Kasumi-1 (cell line): ENCODE measurements at places on chromosomes 12 and 14.

- DNase-seq = no peak
Measured at GRCh38 chr14:102229739-102230092, 75.2 kb downstream of the MOK start.

- no peak for DNase-seq
Measured at GRCh38 chr12:116590561-116590960, 31.4 kb downstream of the MAP1LC3B2 start.

DNA sequence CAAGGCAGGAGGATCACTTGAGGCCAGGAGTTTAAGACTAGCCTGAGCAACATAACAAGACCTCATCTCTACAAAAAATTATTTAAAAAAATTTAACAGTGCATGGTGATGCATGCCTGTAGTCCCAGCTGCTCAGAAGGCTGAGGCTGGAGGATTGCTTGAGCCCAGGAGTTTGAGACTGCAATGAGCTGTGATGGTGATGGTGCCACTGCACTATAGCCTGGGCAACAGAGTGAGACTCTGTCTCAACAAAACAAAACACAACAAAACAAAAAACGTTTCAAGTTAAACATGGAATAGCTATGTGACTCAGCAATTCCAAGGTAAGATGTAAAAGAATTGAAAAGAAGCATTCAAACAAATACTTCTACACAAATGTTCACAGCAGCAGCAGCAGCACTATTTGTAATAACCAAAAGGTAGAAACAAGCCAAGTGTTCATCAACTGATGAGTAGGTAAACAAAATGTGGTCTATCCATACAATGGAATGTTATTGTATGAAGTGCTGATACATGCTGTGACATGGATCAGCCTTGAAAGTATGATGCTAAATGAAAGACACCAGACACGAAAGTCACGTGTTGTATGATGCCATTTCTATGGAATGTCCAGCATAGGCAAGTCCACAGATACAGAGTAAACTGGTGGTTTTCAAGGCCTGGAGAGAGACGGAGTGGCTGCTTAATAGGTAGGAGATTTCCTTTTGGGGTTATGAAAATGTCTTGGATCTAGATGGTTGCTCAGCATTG lies 31.4 kb downstream of the CFAP251 start:
- DNase-seq = no peak

DNA sequence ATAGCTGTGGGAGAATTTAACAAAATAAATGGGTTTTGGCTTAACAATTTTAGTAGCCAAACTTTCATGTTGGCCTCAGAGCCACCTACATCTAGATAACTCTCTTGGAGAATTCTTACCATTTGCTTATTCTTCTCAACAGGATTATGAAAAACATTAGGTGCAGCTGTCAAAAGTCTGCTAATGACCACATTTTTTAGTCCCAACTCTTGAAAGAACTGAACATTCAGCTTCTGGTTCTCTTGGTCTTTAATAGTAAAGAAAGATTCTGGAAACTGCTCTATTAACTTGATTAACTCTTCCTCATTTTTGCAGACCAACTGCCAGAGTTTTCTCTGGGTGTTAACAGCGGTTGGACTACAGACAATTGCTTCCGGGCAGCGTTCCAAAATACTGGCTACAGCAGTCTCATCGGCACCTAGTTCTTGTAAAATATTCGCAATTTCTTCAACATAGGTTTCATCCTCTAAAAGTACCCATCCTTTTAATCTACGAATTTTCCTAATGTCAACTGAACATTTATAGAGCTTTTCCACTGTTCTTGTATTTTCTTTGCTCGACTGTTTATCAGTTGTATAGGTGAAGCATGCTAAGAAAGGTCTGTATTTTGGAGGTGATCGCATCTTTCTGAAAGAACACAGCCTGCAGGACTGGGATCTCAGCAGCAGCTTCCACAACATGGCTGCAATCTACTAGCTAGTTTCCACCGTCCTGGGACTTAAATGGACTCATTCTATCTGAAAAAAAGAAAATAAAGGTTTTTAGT lies 8.7 kb downstream of the MTERF2 start:
- peak; percentile 86 for DNase-seq

GRCh38 chr12:118704527-118705241 lies 276.7 kb upstream of the SRRM4 start:
- no peak for DNase-seq

DNA sequence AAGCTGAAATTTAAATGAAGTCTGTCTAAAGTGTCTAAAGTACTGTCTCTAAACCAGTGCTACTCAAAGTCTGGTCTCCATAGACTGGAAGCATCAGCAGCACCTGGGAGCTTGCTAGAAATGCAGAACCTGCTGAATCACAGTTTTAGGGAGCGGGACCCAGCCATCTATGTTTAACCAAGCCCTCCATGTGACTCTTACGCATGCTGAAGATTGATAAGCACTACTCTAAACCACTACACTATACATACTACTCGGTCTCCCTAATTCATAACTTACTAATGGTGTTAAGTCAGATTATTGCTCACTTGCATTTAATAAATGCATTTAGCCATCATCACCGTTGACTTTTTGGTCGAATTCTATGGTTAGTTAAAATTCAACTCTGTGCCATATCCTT lies 88.8 kb downstream of the SLC25A21 start:
- DNase-seq = no peak

DNA sequence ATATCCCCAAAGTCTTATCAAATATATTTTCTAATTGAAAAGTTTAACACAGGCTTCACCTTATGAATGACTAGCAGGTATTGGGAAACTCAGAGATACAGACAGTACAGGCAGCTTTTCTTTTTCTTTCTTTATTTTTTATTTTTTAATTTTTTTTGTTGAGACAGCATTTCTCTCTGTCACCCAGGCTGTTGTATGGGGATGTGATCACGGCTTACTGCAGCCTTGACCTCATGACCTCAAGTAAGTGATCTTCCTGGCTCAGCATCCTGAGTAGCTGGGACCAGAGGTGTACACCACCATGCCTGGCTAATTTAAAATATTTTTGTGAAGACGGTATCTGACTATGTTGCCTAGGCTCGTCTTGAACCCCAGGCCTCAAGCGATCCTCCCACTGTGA lies 85.0 kb downstream of the BRMS1L start:
- DNase-seq = no peak

GRCh38 chr12:70194076-70194475 lies 49.2 kb upstream of the CNOT2 start:
- DNase-seq = no peak

GRCh38 chr12:4555804-4556203 lies 6.2 kb upstream of the DYRK4 start:
- DNase-seq = no peak

DNA sequence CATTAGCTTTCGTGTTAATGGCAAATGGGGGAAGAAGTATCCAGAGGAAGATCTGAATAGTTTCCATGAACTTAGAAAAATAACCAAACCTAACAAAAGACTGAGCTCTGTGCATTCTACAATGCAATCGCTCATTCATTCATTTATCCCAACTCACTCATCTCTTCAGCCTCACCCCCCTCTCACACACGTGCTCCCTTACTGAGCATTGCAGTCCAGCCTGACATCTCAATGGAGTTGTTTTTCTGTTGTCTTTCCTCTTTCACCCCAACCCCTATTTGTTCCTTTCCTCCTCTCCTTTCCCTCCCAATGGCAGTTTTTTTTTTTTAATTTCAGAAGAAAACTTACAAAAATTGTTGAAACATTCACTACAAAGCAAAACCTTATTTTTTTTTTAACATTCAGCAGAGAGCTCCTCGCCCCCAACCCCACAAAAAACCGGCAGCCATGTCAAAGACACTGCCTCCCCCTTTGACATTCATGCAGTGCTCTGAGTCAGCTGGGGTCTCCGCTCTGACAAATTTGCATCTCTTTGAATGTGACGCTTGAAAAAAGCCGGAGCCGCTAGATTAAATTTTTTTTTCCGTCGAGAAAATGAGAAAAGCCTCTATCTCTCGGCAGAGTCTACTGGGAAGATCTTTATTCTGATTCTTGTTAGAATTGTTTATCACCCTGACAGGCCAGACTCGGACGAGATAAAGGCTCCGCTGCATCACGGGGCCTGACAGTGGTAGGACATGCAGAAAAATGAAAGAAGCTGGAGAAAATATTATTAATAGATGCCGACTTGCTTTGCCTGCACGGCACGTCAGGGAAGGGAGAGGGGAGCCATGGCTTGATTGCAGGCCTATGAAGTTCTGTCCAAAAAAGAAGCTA lies 775.6 kb downstream of the VRK1 start:
- DNase-seq = no peak

- peak; percentile 81 for DNase-seq
Measured at GRCh38 chr14:55454264-55455002, 14.0 kb upstream of the TBPL2 start.

- peak; percentile 24 for DNase-seq
Measured at GRCh38 chr12:84702001-84702400, 210.6 kb downstream of the SLC6A15 start.

DNA sequence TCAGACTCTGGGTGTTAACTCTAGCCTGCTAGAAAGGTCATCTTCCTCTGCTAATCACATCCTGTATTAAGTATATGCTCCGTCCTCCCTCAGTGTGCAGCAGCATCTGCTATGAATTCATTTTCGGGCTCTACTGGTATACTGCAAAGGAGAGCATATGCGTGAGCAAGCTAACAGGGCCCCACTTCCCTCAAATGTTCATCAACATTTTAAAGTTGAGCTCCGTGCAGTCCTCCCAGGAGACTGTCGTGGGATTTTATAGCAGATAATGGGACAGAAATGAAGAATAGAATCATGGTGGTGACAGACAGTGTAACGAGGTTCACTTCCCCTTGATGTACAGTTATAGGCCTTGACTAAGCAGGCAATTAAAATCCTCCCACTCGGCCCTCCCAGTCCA lies 131.7 kb downstream of the PLXNC1 start:
- DNase-seq = no peak

GRCh38 chr12:8849876-8850275 lies 27.5 kb downstream of the A2ML1 start:
- DNase-seq = peak; percentile 25

GRCh38 chr12:31590642-31591379 lies at the start of gene DENND5B:
TSS of gene DENND5B (minus strand) at chr12:31591136. CDS start at chr12:31590832, 304 bp downstream.
- peak; percentile 30 for DNase-seq
